ENCODE measurements at places on chromosomes 4 and X.

DNA sequence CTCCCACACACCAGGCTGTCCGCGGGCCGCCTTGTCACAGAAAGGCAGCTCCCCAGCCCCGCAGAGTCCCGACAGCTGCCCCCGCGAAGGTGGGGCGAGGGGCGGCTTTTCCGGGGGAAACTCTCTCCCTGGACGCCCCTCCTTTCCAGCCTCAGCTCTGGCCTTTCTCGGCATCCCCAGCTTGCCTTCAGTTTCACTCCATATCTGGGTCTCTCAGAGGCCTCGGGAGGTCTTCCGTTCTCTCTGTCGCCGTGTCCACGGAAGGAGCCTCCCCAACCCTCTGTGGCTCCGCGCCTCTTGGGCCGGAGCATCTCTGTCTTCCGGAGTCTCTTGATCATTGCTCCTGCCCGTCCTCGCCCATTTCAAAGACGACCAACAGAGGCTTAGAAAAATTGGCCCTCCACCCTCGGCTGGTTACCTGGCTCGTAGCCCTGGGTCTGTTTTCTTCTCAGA is 6.1 kb upstream of the MSX1 start:
- DNase-seq, result no peak

GRCh38 chr4:127732623-127733328 is 2.6 kb downstream of the SLC25A31 start:
- DNase-seq, result peak; percentile 14

- DNase-seq, result peak; percentile 24
These were observed 224.2 kb upstream of the EMCN start for GRCh38 chr4:100742045-100742444.

DNA sequence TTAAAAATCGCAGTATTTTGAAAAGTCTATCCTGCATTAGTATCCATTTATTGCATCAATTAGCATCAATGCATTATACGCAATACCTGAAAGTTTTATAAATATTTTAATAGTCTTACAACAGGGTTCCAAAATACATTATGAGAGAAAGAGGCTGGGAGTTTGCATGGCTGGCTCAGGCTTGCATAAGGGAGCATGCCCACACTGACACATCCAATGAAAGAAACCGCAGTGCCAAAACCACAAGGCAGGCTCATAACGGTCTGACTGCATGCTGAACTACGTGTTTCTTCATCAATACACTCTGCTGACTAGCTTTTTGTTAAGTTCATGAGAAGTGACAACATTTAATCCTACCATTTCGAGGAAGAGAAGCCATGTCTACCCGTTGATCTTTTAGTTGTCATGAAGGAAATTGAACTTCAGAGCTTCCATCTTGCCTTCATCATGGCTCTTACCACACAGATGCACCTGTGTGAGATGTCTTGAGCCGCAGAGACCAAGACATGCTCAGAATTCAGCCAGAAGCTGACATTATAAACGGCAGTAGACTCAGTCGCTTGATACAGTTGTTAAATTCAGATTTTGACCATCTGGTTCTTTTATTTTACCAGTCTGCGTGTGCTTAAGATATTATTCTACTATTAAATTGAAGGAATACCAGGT is 168.8 kb upstream of the FRG1 start:
- no peak for DNase-seq

- no peak for DNase-seq
These were observed 217.3 kb upstream of the PSAPL1 start for GRCh38 chr4:7652006-7652405.

DNA sequence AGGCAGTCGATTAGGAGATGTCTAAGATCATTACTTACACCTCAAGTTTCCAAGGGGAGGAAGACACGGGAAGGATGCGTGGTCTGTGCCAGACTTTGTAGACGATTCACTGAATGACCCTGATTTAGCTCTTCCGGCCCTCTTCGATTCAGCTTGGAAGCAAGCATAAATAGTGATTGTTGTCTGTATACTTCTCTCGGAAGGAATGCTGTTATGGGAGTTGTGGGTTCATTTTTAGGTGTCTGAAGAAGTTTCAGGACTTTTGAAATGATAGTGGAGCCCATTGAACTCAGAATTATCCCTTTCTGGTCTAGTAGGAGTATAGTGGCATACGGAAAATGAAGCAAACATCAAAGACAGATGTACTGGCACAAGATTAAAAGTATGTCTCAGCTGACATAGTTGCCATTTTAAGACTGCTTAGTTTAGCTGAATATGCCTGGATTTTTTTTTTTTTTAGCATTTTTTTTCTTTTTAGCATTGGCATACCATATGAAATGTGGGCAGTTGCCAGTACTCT is 1.0 kb upstream of the ANKRD17 start:
- no peak for DNase-seq

DNA sequence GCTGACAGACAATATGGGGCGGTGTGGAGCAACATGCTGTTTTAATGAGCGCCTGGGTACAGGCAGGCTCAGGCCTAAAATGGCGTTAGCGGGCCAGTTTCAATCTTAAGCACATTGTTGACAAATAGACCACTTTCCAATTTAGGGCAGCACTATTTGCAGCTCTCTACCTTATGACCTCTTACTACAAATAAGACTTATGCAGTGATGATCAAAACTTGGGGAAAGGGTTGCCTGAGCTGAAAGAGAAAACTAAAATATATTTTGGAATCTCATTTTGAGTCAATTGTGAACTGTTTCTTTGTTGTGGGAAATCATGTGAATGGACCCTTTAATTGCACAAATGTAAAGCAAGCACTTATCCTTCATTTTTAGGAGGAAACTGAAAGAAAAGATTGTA is 25.5 kb upstream of the GPAT3 start:
- DNase-seq, result no peak

- no peak for DNase-seq
These were observed 1.8 kb downstream of the CAMK2D start for GRCh38 chr4:113759696-113760093.

- DNase-seq, result no peak
These were observed 76.9 kb downstream of the PJA1 start for GRCh38 chrX:69088171-69088938.

DNA sequence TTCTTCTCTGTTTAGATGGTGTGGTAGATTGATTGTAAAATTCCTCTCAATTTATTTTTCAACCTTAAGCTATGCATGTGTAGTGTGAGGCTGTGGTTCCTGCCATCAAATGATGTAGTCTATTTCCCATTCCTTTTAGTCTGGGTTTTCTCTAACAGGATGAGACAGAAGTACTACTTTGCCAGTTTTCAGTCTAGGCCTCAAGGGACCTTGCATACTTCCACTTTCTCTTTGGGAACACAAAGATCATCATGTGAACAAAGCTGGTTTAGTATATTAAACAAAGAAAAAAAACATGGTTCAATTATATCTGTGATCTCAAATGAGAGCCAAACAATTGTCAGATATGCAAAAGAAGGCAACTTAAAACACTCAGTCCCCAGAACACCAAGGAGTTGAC is 1284.0 kb downstream of the RAPGEF2 start:
- no peak for DNase-seq

GRCh38 chr4:152763796-152764195 is 15.7 kb downstream of the TIGD4 start:
- DNase-seq, result no peak

DNA sequence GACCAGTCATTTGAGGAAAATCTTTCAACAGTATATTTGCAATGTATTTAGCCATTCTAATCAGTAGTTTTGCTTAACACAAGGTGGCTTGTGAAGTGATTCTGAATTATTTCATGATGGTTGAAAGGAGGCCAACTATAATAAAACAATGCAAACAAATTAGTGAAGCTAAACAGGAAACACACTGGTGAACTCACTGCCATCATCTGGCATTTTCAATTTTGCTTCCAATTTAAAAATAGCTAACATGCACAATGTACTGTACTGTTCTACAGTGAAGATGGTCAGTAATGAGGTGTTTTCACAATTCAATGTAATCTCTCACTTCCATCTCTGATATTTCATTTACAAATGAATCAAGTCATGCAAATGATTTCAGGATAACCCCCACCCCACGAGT is 31.1 kb downstream of the PGRMC2 start:
- DNase-seq, result no peak

DNA sequence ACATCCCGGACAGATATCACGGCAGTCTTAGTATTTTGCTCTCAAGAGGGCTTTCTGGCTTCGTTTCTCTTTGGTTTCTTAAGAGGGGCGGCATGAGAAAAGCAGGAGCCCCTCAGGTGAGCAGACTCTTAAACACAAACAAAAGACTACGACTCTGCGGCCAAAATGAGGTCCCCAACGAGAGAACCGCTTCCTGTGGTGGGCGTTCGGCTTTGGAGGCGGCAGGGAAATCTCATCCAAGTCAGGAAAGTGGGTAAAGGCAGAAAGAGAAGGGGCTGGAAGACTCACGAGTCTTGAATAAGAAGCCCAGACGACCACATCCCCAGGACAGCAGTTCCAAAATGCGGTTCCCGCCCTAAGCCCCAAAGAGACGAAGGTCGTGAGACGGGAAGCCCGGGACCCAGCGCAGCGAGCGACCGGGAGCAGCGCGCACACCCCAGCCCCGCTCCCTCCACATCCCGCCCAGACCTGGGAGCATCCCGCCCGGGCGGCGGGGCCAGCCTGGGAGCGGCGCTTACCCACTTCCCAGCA is 409 bp downstream of the UGDH start:
- peak; percentile 32 for DNase-seq

GRCh38 chr4:78551420-78552351 is at the start of gene ANXA3:
ANXA3 (plus strand) TSS chr4:78551770; CDS start chr4:78554474, 2,704 bp downstream.
- no peak for DNase-seq

GRCh38 chrX:151973060-151973661 is 1.3 kb downstream of the GABRE start:
- no peak for DNase-seq

GRCh38 chrX:10326578-10326977 is 169.8 kb downstream of the CLCN4 start:
- no peak for DNase-seq

DNA sequence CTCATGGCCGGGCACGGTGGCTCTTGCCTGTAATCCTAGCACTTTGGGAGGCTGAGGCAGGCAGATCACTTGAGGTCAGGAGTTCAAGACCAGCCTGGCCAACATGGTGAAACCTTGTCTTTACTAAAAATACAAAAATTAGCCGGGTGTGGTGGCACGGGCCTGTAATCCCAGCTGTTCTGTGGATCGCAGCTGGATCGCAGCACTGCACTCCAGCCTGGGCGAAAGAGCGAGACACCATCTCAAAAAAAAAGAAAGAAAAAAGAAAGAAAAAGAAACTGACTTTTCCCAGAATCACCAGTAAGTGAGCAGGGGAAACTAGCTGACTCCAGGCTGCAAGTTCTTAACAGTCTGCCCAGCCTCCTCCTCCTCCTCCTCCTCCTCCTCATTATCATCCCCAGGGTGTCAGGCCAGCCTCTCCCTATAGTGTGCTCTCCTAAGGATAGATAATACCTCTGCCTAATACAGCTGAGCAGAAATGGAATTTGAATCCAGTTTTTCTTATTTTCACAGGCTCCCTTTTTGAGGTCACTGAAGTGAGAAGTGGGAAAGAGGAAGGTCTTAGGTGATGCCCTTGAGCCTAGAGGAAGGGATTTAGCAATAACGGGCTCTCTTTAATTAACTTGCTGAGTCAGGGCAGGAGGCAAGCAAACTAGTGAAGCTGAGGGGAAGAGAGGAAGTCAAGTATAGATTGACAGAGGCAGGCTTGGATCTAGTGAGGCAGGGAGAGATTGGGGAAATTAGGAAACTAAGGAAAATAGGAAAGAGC is 11.8 kb upstream of the ELF2 start:
- DNase-seq, result no peak

DNA sequence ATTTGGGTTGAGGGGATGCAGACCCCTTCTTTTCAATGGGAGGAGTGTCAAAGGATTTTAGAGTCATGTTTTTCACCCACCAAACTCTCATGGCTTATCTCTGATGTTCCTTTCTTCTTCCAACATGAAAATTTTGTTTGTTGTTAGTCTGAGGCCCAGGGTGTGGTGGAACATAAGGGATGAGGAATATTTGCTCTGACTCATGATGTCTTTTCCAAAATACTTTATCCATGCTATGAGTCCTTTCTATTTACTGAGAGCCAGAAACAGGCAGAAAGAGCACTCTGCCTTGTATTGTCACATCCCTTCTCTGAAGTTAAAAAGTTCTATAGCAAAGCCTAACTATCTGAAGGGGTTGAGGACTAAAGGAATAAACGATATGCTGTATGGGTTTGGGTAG is 61.6 kb upstream of the GYPA start:
- DNase-seq, result no peak

- DNase-seq, result no peak
These were observed 2.5 kb downstream of the SH3BP2 start for GRCh38 chr4:2795300-2795892.

DNA sequence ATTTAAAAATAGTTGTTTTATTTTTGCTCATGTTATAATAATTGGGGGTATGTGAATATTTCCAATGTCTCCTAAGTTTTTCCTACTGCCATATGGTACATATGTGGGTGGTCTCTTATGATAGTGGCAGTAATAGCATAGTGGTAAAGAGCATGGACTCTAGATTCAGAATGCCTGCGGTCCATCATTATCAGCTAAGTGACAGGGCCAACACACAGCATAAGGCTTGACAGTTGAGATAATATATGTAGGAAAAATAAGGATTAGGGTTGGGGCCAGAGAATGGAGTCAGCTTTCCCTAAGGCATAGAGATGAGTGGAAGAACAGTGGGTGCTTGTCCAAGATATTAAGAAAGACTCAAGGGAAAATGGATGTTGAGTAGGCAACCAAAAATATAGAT is 2707.5 kb downstream of the PCDH7 start:
- no peak for DNase-seq

GRCh38 chr4:169342159-169342860 is 71.6 kb upstream of the SH3RF1 start:
- no peak for DNase-seq

- no peak for DNase-seq
These were observed 291.6 kb downstream of the CAMK2D start for GRCh38 chr4:113469926-113470325.

- DNase-seq, result no peak
These were observed 92.2 kb upstream of the GPR34 start for GRCh38 chrX:41596596-41596995.

DNA sequence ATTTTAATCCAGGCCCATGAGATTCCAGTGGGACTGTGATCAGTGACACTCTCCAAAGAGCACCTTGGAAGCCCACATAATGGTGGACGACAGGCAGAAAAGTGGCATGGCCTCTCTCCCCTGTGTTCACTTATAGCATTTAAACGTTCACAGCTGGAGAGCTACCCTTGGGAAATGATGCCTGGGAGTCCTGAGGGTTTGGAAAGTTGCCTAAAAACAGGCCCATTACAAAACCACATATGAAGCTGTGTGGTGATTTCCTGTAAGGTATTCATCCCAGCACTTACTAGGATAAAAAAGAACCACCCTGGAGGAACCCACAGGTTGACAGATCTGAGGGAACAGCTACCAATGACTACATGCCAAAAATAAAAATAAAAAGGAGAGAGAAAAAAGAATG is 193.2 kb downstream of the RASL11B start:
- no peak for DNase-seq

DNA sequence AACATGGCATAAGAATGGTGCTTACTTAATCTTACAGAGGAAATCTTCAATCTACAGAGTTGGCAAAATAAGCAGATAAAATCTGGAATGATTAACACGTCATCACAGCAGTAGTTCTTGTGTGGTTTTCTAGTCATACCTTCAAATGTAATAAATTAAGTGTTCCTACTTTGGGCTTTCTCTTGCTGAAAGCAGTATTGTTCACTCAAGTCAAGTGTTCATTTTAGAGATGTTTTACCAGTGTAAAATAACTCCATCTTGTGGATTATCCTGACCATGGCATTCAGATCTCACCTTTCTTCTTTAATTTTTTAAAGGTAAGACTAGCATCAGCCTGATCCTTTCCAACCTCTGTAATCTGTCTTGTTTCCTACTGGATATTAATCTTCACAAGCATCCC is 72.9 kb downstream of the ADAMTS3 start:
- DNase-seq, result no peak

All from NCI-H526 (cell line).